Panc1 (cell line): ENCODE measurements at places on chromosomes 4 and X.

DNA sequence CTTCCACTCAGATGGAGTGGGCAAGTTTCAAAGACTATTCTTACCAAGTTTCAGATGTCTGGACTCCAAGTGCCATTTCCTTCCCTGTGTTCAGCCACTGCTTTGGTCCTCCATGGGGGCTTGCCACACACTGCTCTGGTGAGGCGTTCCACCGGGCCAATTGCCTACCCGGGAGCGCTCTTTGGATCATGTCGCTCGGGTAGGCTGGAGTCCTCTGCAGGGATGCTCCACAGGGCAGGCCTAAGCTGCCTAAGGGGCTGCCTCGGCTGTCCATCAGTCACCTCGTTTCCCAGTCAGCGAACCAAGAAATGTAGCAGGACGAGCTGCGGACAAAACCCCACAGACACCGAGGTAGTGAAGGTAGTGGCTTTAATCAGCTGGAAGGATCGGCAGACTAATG, 200.7 kb upstream of the KLF8 start:
- no peak for DNase-seq

DNA sequence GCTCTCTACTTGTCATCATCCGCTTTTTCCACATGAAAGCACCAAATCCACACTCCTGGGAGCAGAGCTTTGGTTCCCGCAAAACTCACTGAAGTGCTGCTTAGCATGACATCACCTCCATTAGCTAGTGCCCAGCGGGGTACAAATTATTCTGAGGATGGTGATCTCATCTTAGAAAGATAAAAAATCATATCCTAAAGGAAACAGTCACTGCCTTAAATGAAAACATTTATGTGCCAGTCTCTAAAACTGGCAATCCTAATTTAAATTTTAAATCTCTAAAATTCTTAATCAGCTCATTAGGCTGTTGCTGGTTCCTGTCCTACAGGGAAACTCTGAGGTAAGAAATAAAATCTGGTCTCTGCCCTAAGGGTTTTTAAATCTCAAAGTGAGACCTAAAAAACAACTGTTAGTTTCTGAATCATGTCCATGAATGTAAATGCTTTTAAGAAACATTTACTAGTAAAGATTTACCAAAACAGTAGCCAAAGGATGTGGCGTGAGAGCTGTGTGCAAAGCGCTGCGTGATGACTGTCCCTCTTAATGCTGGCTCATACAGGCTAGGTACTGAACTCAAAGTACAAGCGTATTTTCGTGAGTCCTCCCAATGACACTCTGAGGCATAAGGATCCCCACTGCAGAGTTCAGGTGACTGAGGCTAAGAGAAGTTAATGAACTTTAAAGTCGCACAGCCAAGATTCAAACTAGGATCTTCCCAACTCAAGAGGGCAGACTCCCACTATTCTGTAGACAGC, 4.5 kb downstream of the CASP3 start:
- DNase-seq: no peak

GRCh38 chr4:129350834-129351721, 255.1 kb downstream of the C4orf33 start:
- DNase-seq: no peak

DNA sequence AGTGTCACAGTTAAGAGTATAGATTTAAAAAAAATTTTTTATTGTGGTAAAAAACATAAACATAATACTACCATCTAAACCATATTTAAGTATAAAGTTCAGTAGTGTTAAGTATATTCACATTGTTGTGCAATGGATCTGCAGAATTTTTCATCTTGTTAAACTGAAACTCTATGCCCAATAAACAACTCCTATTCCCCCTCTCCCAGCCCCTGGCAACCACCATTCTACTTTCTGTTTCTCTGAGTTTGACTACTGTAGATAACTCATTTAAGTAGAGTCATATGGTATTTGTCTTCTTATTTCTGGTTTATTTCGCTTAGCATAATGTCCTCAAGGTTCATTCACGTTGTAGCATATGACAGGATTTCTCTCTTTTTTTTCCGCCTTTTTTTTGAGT, 112.4 kb downstream of the PTTG2 start:
- no peak for DNase-seq

DNA sequence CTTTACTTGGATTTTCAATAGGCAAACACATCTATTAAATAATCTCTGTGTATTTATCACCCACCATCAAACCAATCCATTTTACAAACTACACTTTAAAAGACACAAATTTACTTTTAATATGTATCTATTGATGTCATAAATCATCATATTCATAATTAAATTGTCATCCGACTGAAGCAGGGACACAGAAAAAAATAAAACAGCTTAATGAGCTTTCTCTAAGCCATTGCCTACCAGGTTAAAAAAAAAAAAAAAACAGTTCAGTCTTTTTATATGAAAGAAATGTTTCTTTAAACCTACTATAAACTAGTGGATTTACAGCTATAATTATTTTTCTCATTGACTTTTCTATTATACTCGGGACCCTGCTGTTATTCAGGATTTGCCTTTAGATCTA, 57.3 kb downstream of the PABPC4L start:
- DNase-seq: no peak

DNA sequence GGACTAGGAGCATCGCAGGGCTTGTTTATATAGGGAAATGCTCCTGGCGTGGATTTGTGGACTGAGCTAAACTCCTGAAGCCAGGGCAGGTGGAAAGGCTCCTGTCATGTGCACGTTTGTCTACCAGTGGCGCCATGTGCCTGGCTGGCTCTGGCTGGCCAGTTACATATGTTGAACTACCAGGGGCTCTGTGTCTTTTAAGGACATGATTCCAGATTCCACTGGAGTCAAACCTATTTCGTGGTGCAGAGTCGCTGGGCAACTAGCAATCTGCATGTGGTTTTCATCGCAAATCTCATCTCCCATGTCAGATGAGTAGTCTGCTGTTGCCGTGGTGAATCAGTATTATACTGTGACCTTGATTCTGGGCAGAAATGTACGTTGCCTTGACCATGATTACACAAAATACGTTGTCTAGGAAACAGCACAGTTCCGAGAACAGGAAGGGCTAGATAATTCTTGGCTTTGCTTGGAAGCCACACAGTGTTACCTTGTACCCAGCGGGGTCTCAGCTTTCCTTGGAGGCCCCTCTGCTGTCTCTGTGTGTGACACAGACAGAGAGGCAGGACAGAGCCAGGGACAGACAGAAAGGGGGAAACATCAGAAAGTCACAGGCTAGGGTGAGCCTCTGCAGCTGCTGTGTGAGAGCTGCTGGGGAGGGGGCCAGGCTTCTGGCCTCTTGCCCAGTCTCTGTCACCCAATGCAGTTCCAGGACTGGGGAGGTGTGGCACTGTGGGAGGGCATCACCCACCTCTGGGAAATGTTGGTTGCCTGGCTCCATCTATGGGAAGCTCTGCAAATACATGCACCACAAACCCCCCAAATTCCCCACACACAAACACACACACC, 19.2 kb downstream of the PNMA6E start:
- DNase-seq: no peak

DNA sequence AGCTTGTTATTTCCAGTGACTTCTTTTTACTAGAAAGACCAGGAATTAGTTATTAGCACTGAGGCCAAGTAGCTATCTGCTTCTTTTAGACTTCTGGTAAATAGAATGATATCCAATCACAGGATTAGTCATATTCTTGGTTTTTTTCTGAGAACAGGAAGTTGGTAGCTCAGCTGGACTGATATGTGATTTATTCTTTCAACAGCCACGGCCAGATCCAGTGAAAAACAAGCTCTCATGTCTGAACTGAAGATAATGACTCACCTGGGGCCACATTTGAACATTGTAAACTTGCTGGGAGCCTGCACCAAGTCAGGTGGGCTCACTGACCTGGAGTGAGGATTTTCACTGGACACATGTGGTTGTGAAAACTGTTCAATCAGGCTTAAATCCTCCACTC, 48.6 kb downstream of the PDGFRA start:
- no peak for DNase-seq

GRCh38 chr4:38177641-38178391, 217.6 kb downstream of the PTTG2 start:
- DNase-seq: no peak

DNA sequence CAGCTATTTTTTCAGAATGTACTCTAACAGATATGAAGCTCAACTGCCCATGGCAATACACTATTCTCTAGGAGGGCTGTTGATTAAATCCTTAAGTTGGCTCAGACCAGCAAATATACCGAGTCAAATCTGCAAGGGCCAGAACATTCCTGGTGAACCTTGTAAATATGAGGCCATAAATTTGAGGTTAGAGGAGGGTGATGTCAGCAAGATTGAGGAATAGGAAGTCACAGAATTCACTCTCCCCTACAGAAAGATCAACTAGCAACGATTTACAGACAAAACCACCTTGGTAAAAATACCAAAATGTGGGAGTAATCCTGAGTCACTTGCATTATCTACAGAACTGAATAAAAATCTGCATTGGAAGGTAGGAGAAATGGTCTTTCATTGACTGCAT, 399.3 kb downstream of the GPM6A start:
- DNase-seq: no peak

DNA sequence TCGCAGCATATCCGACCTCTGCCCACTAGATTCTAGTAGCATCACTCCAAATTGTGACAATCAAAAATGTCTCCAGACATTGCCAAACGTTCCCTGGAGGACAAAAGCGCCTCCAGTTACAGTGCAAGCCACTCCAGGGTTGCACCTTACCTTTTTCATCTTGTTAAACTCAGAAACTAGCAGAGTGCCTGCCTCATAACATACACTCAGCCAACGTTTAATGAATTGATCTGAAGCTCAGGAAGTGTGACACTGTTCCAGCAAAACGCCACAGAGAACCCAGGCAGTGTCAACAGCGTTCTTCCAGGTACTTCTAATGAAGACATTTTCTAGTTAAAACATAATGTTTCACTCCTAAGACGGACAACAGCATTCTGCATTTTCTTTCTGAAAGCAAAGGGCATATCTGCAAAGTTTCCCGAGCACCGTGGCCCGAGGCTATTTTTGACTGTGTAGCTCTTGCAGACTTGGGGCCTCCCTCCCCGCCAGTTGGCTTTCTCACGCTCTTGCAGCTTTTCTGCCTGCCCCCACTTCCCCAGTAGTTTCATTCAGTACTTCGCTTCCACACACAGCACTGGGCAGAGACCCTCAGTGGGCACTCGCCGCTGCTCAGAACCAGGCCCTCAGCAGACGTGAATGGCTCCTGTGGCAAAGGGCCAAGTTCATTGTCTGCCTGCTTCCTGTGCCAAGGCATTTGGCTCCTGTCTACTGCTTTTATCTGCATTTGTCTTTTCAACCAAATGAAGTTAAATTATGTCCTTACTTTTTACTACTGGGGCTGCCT, 133.4 kb upstream of the TTC29 start:
- no peak for DNase-seq

DNA sequence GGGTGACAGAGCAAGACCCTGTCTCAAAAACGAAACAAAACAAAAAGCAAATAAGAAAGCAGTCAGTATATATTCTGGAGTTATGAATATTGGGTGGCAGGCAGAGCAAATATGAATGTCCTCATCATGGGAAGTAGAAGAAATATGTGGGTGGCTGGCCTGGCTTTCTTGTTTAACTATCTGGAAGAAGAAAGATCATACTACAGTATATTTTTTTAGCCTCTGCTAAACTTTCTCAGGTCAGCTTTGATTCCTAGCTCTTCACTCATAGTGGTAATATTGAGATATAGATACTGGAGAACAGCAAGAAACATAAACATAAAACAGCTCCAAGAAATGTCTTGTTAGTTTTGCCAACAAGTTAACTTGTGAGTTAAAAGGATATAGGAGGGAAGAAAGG, 192.5 kb downstream of the SOWAHB start:
- no peak for DNase-seq

DNA sequence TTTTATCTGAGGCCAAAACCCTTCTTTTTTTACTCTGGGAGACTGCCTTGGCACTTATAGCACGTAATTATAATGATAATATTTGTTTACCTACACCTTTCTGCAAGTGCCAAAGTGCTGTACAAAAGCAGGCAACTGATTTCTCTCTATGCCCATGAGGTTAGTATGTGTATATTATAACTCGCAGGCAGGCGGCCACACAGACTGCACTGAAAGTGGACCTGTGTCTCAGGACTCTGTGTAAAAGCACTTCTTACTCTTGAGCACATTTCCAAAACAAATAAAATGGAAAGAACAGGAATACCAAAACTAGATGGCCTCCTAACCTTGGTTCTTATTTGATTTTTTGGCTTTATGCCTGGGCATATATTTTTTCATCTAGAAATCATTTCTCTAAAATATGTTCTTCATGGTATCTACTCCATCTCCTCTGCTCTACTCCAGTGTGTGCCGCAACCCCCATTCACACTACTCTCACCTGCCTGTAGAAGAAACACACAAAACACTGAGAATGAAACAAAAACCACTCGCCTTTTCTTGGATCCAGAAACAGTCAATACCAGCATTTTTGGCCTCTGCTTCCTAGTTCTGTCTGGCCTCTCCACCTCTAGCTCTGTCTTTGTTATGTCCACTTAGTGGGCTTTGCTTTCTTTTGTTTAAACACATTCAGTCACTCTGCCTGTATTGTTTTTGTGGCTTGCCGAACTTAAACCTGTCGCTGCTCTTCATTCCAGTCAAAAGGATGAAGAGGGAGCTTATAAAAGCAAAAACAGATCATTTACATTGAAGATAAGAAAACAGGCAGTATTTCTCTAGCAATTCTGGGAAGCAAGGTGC, 934.5 kb upstream of the TENM3 start:
- no peak for DNase-seq

GRCh38 chrX:134738445-134738844, 80.2 kb upstream of the PLAC1 start:
- no peak for DNase-seq

- no peak for DNase-seq
These were observed 109.8 kb downstream of the LUZP4 start for GRCh38 chrX:115399306-115399705.

DNA sequence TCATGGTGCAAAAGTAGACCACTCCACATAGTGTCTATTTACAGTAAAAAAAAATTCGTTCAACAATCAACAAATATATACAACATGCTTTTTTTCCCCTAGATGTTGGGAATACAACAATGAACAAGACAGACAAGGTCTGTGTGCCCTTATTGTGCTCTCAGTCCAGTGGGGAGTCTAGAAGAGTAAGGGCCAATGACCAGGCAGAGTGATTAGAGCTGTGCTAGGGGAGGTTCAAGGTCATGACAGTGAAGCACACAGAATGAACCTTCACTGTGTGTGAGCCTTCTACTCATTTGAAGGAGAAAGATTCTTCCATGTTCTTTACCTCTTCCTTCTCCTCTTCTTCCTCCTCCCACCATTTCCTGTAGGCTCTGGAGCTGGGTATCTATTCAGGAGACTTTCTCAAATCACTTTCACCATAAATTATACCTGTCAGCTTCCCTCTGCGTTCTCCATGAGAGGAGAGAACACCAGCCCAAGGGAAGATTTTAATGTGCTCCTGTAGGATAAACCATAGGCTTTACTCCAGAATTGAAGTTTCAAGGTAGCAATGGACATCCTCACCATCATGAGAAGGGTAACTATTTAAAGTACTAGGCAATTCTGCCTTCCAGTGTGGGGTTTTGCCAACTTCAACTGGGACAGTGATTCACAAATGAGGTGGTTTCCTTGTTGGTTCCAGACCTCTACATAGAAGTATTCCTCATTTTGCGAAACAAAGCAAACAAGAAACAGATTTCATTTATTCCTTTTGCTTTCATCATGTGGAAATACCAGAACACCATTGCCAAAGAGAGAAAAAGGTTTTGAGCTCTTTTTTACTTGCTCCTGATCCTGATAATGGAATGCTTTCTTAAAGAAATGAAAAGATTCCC, 246.9 kb upstream of the GPC4 start:
- no peak for DNase-seq
